ENCODE measurements at places on chromosomes 13 and 19.

DNA sequence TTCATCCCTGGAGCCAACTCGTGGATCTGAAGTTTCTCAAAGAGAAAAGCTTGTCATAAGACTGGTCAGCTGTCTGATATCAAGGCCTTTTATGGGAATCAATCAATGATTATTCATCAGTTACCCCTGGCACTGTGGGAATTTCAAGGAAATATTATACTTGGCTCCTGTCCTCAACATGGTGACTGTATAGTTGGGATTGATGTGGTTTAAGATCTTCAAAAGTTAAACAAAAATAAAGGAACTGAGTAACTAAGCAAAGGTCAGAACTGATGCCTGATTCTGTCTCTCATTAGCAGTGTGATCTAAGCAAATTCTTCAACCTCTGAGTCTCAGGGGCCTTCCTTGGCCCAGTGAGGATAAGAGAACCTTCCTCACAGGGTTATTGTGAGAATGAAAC lies 22.2 kb upstream of the SERPINE3 start:
- no peak for DNase-seq

- DNase-seq = no peak
Observed at GRCh38 chr13:112658808-112659207, 31.0 kb upstream of the ATP11A start.

GRCh38 chr13:113582841-113583631 lies 1.5 kb upstream of the TFDP1 start:
- no peak for DNase-seq

DNA sequence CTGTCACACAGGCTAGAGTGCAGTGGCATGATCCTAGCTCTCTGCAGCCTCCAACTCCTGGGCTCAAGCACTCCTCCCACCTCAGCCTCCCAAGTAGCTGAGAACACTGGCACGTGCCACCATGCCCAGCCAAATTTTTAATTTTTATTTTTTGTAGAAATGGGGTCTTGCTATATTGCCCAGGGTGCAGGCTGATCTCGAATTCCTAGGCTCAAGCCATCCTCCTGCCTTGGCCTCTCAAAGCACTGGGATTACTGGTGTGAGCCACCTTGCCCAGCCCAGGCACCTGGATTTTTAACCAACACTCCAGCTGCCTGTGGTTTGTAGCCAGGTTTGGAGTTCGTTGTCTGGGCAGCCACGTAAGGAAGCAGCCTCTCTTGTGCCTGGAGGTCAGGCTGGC lies 9.3 kb upstream of the PEPD start:
- DNase-seq = no peak

DNA sequence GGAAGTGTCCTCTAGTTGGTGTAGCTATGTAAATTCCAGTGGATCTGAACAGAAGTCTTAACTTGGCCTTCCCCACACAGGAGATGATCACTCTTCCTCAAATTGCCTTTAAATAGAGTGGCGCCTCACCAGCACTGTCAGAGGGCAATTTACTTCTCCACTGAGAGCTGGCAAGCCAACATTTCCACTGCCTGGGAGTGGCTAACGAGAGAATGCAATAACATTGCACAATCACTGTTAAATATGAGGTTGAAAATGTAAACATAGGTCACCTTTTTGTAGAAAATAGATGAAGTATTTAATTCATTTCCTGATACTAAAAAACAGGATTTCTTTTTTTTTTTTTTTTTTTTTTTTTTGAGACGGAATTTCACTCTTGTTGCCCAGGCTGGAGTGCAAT lies 55.4 kb upstream of the UBL3 start:
- no peak for DNase-seq

DNA sequence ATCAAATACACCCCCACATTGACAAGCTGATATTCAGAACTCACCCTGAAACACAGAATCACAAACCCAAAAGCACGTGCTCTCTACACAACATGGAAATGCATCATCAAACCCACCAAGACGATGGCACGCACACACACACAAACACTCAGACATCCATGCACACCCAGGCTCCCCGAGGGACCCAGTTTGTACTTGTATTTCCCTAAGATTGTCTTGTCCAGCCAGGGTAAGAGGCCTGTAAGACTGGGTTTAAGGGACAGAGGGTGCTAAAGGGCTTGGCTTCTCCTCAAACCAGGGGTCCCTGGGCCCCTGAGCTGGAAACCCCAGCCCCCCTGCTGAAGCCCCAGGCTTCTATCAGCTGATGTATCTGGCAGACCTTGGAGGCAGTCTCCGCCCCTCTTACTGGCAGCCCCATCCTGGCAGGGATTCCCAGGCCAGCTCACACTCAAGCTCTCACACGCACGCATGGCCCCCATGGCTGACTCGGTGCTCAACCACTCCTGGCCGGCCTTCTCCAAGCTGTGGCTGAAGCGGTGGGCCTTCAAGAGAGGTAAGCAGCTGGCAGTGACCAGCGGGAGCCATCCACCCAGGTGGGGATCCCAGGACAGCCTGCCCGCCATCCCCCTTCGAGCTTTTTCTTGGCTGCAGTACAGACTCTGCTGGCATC lies 6.5 kb downstream of the ARHGEF18 start:
- no peak for DNase-seq

DNA sequence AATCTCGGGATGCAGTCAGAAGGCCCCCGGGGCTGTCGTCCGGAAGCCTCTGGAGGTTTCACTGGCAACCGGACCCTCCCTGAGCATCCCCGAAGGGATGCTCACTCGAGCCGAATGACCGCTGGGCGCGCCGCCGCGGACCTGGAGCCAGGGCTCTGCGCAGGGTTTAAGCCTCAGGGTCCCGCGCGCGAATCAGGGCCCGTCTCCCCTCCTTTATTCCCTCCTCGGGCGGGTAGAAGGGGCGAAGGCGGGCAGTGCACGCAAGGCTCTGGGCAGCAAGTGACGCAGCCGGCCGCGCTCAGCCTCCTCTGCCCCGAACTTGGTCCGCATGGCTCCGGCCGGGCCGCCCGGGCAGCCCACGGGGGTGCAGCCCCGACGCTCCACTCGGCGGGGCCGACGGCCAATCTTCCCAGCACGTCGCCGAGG lies 572 bp downstream of the SHISA2 start:
- DNase-seq = no peak

DNA sequence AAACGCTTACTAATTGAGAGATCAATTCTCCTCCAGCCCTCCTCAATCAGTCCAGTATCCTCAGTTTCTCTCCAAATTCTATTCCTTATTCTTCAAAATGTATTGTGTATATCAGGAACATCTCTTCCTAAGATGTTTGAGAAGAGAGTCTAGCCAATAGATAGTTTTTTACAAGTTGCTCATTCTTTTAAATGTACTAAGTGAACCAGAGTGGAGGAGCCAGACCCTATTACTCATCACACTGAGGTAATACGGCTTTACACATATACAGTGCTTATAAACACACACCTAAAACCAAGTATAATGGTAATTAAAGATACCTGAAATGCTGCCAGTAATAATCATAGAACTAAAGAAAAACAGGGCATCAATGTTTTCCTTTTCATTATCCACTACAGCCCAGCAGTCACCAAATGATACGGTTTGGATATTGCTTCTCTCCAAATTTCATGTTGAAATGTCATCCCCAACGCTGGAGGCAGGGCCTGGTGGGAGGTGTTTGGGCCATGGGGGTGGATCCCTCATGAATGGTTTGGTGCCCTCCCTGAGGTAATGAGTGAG lies 45.2 kb upstream of the HMGB1 start:
- DNase-seq = no peak

DNA sequence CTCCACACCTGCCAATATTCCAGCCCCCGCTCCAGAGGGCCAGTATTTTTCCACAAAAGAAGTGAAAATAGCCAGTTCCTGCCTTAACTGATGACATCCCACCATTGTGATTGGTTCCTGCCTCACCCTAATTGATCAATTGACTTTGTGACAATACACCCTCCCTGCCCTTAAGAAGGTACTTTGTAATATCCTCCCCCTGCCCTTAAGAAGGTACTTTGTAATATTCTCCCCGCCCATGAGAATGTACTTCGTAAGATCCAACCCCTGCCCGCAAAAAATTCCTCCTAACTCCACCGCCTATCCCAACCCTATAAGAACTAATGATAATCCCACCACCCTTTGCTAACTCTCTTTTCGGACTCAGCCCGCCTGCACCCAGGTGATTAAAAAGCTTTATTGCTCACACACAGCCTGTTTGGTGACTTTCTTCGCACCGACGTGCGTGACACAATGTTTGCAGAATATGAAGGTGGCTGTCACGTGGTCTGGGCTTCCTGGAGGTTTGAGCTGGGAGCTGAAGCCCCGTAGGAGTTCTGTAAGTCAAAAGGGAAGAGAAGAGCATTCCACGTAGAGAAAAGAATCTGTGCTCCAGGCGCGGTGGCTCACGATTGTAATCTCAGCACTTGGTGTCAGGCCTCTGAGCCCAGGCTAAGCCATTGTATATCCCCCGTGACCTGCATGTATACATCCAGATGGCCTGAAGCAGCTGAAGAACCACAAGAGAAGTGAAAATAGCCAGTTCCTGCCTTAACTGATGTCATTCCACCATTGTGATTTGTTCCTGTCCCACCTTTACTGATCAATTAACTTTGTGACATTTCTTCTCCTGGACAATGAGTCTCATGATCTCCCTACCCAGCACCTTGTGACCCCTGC lies 6.2 kb upstream of the FUT3 start:
- DNase-seq = no peak
